T-helper 22 cell (primary cell): ENCODE measurements at places on chromosomes 5 and 9.

- no peak for DNase-seq
Observed at GRCh38 chr5:33958176-33958575, 22.0 kb downstream of the RXFP3 start.

GRCh38 chr5:143080407-143080806 is 310.2 kb downstream of the ARHGAP26 start:
- DNase-seq = no peak

DNA sequence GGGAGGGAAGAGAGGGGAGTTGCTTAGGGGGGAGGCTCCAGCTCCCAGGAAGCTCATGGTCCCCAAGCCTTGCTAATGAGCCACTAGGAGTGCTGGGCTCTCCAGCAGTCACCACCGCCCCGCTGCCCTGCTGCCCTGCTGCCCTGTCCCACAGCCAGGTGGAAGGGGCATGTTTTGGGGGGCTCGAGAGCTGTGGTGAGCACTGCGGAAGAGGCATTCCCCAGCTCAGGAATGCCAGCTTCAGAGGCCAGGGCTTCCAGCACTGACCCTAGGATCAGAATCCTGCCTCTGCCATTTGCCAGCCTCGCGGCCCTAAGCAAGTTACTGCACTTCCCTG is 16.9 kb downstream of the SLC6A7 start:
- DNase-seq = no peak

- no peak for DNase-seq
Observed at GRCh38 chr5:172686539-172687390, 45.7 kb downstream of the NEURL1B start.

DNA sequence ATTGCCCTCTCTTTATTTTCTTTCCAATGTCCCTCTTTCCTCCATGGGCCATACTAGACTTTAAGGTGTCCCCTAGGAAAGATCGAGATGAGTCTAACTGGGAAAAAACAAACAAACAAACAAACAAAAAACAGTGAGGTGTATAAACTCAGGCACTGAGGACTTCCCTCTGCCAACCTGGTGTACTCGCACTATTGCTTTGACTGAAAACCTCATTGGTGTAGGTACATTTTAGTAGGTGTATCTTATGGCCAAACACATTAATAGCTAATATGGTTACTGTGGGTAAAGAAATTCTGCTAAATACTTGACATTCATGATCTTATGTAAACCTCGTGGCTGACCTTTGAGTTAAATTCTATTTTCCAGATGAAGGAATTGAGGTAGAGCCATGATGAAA is 74.3 kb downstream of the TNC start:
- DNase-seq = no peak

DNA sequence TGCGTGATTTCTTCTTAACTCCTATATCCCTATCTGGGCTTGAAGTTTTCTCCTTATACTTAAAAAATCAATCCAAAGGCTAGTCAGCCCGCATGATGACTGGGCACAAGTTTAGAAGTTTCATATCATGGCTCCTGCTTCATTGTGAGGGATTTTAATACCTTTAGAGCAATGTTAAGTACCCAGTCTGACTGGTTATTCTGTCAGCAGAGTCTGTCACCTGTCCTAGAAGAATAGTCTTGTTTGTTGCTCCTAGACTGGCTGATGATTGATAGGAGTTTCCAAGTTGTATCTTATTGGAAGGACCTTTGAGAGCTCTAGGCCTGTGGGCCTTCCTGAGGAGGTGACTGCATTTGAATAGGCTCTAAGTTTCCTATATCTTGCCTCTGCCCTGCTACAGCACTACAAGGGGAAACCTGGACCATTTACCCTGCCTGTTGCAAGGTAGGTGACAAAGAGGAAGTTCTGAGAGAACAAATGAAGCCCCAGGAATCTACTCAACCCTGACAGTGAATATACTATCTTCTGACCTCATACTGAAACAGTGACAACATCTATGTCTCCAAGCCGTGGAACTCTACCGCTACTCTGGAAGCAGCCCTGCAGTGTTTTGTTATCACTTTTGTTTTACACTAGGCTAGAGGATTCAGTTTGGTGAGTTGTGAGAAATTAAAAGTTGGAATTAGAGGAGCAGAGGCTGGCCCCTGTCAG is 66.5 kb downstream of the F2RL2 start:
- DNase-seq = no peak

GRCh38 chr5:53943938-53944337 is 366.4 kb downstream of the ARL15 start:
- no peak for DNase-seq
